GM23248 (cell line): ENCODE measurements at places on chromosomes 6 and 20. TPM values are rescaled to one million over a fixed set of nuclear protein-coding genes. Genes with fewer than 3 reads are reported as not detected.

GRCh38 chr6:170006071-170006899 is 254.9 kb downstream of the ERMARD start:
- no peak overlapping the region for H3K4me3 ChIP-seq
- H3K27me3 ChIP-seq = no peaks in the 10 kb centered on the region; the same call in 1 of the 2 replicates
- H3K36me3 ChIP-seq = no peaks in the 10 kb centered on the region
- H3K4me1 ChIP-seq = no peaks in the 10 kb centered on the region
- no peak overlapping the region for H3K27ac ChIP-seq
- no peak for DNase-seq

DNA sequence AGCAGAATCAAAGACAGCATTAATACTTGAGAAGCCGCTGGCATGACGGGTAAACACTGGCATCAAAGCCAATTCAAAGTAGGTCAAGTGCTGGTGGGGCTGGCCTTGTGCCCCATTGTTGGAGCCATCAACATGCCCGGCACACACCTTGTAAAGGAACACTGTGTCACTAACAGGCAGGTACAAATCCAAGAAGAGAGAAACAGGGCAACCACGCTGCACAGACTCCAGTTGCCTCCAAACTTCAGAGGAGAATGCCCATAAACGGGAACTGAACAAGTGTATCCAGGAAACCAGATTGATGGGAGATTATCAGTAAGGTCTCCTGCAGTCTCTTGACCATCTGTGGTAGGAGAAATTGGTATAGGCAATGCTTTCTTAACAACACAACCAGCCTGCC is 127.0 kb upstream of the STXBP5 start:
- H3K36me3 ChIP-seq = no peaks in the 10 kb centered on the region
- no peak for DNase-seq
- H3K4me1 ChIP-seq = no peaks in the 10 kb centered on the region
- H3K4me3 ChIP-seq = no peak overlapping the region

GRCh38 chr6:163232649-163233048 is 181.9 kb upstream of the QKI start:
- H3K4me3 ChIP-seq = no peak overlapping the region
- no peaks in the 10 kb centered on the region for H3K36me3 ChIP-seq

EMILIN3 gene
- total RNA-seq = 0.13 TPM in 1 of 2 replicates, not detected in the other

RAET1L gene
- not detected in 2 replicates for total RNA-seq
